ENCODE measurements at places on chromosomes 4 and X.

DNA sequence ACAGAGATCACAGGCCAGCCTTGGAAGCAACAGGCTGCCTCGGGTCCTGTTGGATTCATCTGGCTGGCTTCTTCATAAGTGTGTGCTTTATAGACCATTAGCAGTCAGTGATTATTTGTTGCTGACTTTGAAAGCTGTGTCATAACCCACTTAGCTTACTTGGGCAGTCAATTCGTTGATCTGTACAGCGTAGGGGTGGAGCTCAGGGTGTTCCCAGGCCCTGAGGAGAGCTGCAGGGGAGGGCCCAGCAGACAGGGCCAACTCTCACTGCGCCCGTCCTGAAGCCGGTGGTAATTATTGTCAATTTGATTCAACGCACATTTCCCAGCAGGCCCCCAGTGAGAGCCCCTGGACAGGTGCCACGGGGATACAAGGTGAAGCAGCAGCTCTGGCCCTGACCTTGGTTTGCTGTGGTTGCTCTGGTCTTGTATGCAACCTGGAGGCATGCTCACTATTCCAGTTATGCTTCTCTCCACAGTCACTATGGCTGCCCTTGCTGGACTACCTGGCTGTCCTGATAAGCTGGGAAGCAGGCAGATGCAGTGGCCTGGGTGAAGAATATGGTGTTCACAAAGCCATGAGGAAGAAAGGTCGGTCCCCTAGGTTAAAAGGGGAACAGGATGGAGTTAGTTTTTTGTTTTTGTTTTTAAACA is 40.1 kb upstream of the HMGB3 start:
- DNase-seq = no peak

DNA sequence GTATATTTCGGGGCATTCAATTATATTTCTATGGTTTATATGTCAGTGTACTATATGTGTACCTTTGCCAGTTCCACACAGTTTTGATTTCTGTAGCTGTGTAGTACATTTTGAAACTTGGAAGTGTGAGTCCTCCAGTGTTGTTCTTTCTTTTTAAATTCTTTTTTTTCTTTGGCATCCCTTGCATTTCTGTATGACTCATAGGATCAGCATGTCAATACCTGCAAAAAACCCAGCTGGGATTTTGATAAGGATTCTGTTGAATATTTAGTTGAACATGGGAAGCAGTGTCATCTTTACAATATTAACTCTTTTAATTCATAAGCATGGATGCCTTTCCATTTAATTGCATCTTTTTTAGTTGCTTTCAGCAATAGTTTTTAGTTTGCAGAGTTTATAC is 100.0 kb downstream of the SH3BGRL start:
- DNase-seq = no peak

DNA sequence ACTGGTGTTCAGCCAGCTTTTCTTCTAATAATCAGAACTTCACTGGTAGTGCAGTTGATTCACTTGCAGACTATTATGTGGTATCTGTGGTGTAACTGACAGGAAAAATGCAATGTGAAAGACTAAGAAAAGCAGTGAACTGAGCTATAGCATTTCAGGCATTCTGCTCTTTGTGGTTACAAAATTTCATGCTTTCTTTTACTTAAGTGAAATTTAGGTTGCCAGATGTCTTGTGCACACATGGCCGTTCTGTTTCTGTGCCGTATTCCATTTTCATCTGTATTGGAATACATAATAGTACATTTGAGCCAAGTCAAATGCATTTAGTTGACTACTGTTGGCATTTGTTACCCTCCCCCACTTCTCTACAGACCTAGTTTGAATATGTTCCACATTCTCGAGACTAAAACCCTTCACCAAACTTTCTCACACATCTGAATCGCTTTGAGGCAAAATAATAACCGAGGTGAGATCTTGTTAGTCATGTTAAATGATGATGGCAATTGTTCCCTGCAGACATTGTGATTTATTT is 8.2 kb downstream of the RTL3 start:
- DNase-seq = peak; percentile 14

DNA sequence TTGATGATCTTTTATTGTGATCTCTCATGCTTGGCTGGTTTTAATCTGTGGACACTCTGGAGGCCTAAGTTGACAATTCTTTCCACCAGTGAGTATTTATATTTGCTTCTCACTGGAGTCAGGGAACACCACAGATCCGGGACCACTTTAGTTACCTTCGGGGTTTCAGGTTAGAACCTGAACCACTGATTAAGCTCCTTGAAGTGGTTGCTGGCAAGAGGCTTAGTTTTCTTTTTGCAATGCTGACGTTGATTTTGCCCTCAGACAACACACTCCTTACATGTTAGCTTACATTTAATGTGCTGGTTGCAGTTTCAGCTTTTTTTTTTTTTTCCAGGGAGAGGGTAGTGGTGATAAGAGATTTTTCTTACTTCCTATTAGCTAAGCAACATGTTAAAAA is 10.5 kb upstream of the ZNF330 start:
- DNase-seq = no peak

Measured in stimulated activated naive CD4-positive, alpha-beta T cell (primary cell).